Natural killer cell treated with Interleukin-12 subunit alpha and Interleukin-12 subunit beta and Interleukin-15 and Interleukin-18, amount 100 ng/mL, for 72 hours (primary cell): ENCODE measurements at places on chromosomes 2 and 18. TPM values are rescaled to one million over a fixed set of nuclear protein-coding genes. Genes with fewer than 3 reads are reported as not detected.
A peak's percentile ranks its signal among the peaks of the same experiment; 100 is the strongest.

The REEP1 gene
- total RNA-seq = not detected

DNA sequence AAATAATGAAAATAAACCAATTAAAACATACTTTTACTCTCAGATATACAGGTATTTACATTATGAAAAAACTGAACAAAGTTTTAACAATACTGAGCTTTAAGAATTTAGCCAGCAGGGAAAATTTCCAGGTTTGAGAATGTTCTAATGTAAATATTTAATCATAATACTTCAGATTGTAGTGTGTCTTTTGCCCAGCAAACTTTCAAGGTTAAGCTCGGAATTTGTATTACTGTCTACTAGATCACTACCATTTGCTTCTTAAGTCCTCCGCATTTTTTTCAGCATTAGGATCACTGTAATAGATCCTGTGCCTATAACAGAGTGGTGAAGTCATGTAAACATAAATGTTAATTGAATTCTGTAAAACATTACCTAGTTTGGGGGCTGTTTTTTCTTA, 52.7 kb downstream of the CFAP210 start:
- no peaks in the 10 kb centered on the region for H3K4me1 ChIP-seq
- no peak for DNase-seq
- H3K27ac ChIP-seq = no peak overlapping the region
- H3K27me3 ChIP-seq = no peaks in the 10 kb centered on the region
- no peak overlapping the region for H3K4me3 ChIP-seq
- H3K36me3 ChIP-seq = no peaks in the 10 kb centered on the region

GRCh38 chr2:190912726-190913125, 32.1 kb downstream of the GLS start:
- H3K4me3 ChIP-seq = no peak overlapping the region
- H3K27ac ChIP-seq = no peak overlapping the region
- no peaks in the 10 kb centered on the region for H3K27me3 ChIP-seq
- H3K36me3 ChIP-seq = peaks cover 27% of the 10 kb centered on the region
- DNase-seq = no peak
- H3K4me1 ChIP-seq = peaks cover 25% of the 10 kb centered on the region

- peak overlapping the region; percentile 99 for H3K4me3 ChIP-seq
- peaks cover 2% of the 10 kb centered on the region for H3K36me3 ChIP-seq
Measured at GRCh38 chr2:120253021-120253882, 600 bp downstream of the RALB start.

DNA sequence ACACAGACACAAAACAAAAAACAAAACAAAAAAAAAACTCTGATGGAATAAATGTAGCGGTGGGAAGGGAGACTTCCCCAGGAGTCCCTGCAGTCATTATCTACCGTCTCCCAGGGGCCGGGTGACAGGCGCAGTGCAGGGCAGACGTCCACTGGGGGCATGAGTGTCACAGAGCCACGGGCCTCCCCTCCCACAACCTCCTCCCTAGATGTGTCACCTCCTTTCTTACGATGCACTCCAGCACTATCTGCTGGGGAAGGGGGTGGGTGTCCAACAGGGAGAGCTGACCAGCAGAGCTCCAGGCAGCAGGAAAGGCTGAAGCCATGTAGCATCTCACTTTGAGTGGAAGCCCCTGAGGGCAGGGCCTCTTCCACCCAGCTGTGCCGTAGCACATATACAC, 84.5 kb downstream of the LONRF2 start:
- peaks cover 9% of the 10 kb centered on the region for H3K4me1 ChIP-seq
- H3K27ac ChIP-seq = no peak overlapping the region
- DNase-seq = no peak
- H3K36me3 ChIP-seq = no peaks in the 10 kb centered on the region
- peaks cover 28% of the 10 kb centered on the region for H3K27me3 ChIP-seq

DNA sequence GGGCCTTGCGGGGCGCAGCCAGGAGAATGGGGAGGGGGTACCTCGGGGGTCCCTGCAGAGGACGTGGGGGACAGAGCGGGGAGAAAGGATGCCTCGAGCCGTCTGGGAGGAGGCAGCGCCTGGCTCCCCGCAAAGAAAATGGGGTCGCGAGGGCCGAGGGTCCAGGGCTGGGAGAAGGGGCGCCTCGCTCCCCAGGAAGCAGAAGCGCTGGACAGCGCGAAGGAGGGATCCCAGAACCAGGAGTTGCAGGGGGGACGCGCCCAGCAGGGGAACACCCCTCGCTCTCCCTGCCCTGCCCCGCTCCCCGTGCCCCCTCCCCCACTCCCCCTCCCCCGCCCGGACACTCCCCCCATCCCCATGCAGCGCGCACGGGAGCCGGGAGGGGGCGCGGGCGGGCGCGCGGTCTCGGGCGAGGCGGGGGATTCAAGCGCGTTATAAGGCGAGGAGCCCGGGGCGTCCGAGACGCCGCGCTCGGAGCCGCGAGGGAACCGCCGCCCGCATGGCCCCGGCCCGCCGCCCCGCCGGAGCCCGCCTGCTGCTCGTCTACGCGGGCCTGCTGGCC, at the start of gene ERFE:
TSS of gene ERFE (plus strand) at position 462 of the 562 bp plus-strand sequence. CDS start at position 500, 38 bp downstream.
- H3K27me3 ChIP-seq = no peaks in the 10 kb centered on the region
- peaks cover 12% of the 10 kb centered on the region for H3K4me1 ChIP-seq
- peak within 1 kb of the TSS; percentile 73 for H3K4me3 ChIP-seq
- DNase-seq = no peak
- no peak within 1 kb of the TSS for H3K27ac ChIP-seq

DNA sequence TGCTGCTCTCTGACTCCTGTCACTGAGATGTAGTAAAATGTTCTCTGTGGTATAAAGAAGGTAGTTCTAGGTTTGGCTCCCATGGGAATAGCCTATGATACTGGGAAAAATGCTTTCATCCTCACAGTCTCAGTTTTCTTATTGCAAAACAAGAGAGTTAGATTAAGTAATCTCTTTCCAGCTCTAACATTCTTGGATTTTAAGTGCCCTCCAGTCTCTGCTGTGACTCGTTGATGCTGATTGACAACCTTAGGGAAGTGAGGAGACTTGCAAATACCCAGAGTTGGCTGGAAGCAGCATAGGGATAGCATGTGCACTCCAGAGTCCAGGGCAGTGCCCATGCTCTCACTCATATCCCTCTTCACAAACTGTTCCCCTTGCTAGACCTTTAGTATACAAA, 534.9 kb downstream of the SLC4A3 start:
- H3K4me3 ChIP-seq = no peak overlapping the region
- no peak for DNase-seq
- no peaks in the 10 kb centered on the region for H3K27me3 ChIP-seq
- no peaks in the 10 kb centered on the region for H3K4me1 ChIP-seq

The PCGF1 gene
- total RNA-seq = 31.3 TPM

- H3K4me1 ChIP-seq = peaks cover 29% of the 10 kb centered on the region
- no peaks in the 10 kb centered on the region for H3K36me3 ChIP-seq
- DNase-seq = no peak
- H3K27me3 ChIP-seq = no peaks in the 10 kb centered on the region
- no peak overlapping the region for H3K27ac ChIP-seq
- no peak overlapping the region for H3K4me3 ChIP-seq
Measured at GRCh38 chr2:233982421-233983121, 65.4 kb downstream of the TRPM8 start.

The IL18R1 gene
- 135 TPM for total RNA-seq
